A673 (cell line): ENCODE measurements at places on chromosomes 13 and 19. TPM values are rescaled to one million over a fixed set of nuclear protein-coding genes. Genes with fewer than 3 reads are reported as not detected.

- no peak for DNase-seq
These were observed 23.2 kb downstream of the RFX2 start for GRCh38 chr19:6087074-6087571.

Gene GJB2
- not detected in 2 replicates for total RNA-seq

Gene ZNF85
- total RNA-seq: 1.4 and 1.9 TPM in 2 replicates

Gene IGFL3
- not detected in 2 replicates for total RNA-seq
